Right renal cortex interstitium (tissue), 3 donors: ENCODE measurements at places on chromosomes 5 and 9. TPM values are rescaled to one million over a fixed set of nuclear protein-coding genes. Genes with fewer than 3 reads are reported as not detected.

- no peak for DNase-seq
Measured at GRCh38 chr5:16453609-16454008, 12.0 kb downstream of the ZNF622 start.

GRCh38 chr9:37620396-37620795, 28.0 kb upstream of the TOMM5 start:
- DNase-seq = no peak

DNA sequence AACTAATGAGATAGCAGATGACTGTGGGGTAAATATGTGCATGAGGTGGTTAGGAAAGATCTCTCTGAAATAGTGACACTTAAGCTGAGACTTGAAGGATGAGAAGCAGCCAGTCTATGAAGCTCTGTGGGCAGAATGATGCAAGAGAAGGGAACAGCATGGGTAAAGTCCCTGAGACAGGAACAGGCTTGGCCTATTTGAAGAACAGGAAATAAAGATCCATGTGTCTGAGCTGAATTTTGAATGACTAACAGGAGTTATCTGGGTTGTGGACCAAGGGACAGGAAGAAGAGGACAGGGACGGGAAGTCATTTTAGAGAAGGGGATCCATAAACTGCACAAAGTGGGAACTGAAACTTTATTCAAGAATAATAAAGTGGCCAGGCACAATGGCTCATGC, 25.6 kb upstream of the HMGCS1 start:
- DNase-seq = no peak

SPINK7 gene
- 0.27 TPM for polyA plus RNA-seq

TMEM252 gene
- 6.4 TPM for polyA plus RNA-seq

DNA sequence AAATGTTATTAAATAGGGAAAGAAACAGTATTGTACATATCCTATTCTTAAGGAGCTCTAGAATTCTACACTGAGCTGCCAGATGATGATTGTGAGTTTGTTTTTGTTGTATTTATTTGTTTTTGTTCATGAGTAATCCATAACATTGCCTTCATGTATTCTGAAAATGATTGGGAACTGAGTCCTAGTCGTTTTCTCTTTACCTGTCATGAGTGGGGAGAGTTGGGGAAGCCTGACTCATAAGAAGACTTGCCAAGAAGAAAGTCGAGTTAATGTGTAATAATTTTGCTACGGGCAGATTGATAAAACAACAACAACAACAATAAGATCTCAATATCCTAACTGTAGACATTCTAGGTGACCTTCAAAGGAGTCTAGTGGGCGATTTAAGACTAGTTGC, 103.8 kb downstream of the ANKRD55 start:
- DNase-seq = no peak

MEIKIN gene
- 0.18 TPM for polyA plus RNA-seq

DNA sequence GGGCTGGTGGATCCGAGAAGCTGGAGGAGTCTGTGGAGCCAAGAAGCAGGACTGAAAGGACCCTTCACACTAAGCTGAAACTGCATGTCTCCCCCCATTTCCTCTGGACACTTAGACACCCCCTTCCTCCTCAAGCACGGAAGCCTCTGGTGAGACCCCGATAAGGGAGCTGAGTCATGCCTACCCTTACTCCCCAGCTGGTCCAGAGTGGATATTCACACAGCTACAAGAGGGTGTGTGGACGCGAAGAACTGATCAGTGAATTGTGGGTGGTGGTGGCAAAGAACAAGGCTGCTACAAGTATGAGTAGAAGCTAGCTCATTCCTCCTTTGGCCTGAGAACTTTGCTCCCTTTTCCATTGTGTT, 4.3 kb downstream of the TLN1 start:
- DNase-seq = no peak
